ENCODE measurements at places on chromosomes 16 and 17.

DNA sequence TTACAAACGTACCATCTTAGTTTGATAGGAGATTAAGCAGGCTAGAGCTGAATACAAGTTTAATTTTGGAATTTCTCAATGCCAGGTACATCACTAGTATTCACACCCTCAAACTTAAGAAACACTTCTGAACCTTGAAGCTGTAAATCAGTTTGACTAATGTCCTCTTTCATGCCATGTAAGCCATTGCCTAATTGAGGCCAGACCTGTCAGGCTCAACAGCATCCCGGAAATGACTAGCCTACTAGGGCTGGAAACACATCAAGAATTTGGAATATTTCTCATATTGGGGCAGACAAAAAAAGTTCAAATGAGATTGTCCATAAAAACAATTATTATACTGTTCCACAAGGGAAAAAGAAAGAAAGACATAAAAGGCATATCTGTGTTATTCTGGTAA lies 1.7 kb downstream of the USP32 start:
- DNase-seq: no peak

DNA sequence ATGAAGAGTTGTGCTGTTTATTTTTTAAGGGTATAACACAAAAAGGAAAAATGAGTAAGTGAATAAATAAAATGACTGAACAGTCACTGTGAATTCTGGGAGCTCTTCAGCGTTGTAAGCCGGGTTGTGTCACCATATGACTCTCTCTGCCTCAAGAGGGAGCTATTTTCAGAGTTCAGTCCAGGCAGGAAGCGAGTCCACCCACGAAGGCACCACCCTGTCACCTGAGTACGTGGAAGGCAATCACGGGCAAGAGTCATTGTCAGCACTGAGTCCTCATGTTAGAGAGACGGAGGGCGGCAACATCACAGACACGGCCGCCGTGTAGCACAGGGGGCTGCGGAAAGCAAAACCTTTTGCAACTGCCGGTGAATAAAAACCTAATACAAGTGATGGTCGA lies 227.6 kb downstream of the UTP18 start:
- no peak for DNase-seq

- no peak for DNase-seq
Observed at GRCh38 chr16:87684106-87684677, 81.6 kb downstream of the KLHDC4 start.

DNA sequence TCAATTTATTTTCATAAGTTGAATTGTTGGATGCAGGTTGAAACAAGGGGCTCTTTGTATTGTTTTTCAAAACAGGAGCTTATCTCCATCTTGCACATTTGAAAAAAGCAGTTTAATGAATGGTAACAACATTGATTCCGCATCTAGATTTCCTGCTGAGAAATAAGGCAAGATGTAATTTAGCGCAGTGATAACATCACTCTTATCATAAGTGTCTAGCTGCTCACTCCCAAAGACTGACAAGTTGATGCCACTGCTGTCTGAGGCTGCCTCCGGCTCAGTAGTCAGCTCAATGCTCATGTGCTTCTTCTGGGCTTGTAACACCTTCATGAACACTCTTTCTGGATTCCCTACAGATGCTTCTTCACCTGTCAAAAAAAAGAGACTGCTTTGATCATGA lies 92.4 kb downstream of the KPNA2 start:
- DNase-seq: no peak

- DNase-seq: peak; percentile 70
Observed at GRCh38 chr17:49997773-49998703, 3.0 kb upstream of the DLX3 start.

DNA sequence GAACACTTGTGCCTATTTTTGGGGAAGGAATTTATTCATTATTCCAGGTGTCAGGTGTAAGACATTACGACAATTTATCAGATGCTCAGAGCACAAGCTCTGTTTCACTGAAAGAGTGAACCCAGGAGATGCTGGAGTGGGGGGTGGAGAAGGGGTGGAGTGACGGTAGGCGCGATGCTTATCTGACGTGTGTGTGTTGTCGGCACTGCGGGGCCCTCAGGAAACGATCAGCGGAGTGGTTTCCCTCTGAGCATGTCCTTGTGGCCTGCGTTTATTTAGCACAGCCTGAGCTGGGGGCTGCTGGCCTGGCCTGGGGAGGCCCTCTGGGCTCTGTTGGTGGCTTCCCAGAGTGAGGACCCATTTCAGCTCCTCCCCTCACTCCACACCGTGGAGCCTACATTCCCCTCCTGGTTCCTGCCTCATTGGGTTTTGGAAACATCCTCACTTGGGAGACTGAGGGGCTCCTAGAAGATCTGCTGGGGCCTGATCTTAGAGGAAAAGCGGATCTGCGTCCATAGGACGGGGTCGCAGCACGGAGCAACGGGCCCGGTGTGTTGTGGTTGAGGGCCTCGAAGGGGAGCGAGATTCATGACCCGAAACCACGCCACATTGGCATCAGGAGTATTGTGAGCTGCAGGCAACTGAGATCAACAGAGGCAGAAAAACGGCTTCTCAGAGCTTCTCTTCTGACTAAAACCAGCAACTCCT lies 19.0 kb upstream of the GNG13 start:
- DNase-seq: no peak

DNA sequence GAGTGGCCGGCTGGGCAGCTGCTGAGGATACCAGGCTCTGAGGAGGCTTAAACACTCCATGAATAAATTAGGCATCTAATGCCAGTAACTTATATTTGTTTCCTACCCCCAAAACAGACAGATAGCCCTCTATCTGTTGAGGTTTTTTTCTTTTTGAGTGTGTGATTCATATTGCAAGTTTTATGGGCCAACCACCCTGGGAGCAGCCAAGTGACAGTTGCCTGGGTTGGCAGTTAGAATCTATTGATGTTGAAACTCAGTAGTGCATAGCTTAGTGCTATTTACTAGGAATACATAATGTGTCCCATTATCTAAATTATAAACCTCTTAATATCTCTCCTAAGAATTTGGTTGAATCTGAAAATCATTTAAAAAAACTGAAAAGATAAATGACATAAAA lies 397.4 kb downstream of the CA10 start:
- DNase-seq: no peak

GRCh38 chr17:56108811-56109284 lies 44.4 kb upstream of the ANKFN1 start:
- no peak for DNase-seq

- DNase-seq: no peak
Observed at GRCh38 chr16:87199379-87199778, 117.8 kb downstream of the C16orf95 start.

GRCh38 chr17:48102798-48103715 lies 1.8 kb upstream of the CBX1 start:
- DNase-seq: no peak

DNA sequence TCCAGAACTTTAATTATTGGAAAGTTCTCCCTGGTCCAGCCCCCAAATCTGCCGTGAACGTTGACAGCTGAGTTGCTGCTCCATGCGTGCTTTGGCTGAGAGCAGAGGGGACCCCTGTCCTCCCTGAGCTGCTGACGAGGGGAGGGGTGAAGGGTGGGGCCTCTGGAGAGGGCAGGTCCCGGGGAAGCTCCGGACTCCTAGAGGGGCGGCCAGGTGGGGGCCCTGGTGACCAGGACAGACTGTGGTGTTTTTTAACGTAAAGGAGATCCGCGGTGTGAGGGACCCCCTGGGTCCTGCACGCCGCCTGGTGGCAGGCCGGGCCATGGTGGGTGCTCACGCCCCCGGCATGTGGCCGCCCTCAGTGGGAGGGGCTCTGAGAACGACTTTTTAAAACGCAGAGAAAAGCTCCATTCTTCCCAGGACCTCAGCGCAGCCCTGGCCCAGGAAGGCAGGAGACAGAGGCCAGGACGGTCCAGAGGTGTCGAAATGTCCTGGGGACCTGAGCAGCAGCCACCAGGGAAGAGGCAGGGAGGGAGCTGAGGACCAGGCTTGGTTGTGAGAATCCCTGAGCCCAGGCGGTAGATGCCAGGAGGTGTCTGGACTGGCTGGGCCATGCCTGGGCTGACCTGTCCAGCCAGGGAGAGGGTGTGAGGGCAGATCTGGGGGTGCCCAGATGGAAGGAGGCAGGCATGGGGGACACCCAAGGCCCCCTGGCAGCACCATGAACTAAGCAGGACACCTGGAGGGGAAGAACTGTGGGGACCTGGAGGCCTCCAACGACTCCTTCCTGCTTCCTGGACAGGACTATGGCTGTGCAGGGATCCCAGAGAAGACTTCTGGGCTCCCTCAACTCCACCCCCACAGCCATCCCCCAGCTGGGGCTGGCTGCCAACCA lies at the start of gene MC1R:
Gene MC1R, plus strand, starts transcription at position 410 of the 895 bp plus-strand sequence. Its CDS starts 397 bp downstream, at position 807.
- DNase-seq: no peak

GRCh38 chr17:68452724-68453290 lies 4.5 kb downstream of the WIPI1 start:
- DNase-seq: no peak

DNA sequence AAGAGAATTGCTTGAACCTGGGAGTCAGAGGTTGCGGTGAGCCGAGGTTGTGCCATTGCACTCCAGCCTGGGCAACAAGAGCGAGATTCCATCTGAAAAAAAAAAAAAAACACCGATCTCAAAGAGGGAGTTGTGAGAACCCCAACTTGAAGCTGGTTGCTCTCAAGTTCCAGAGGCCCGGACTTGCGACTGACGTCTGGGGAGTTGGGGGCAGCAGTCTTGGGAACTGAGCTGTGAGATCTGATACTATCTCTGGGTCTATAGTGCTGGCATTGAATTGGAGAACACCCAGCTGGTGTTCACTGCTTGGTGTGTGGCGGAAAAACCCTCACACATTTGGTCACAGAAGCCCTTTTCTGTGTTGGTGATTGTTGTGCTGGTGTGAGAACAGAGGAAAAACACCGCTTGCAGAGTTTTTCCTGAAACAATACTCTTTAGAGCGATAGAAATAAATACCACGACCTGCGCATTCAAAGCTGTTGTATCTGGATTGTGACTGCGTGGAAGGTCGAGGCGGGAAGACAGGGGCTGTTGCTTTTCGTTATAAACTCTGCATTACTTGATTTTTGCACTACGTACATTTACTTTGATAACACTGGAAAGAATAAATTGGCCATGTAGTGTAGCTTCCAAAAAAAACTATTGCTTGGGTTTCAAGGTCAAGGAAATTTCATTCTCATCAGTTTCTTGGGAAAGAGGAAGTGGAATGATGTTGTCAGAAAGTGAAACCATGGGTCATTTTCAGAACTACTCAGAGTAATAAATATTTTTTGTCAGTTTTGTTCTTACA lies 8.8 kb downstream of the SCIMP start:
- no peak for DNase-seq

- peak; percentile 25 for DNase-seq
Observed at GRCh38 chr16:29745121-29745852, 503 bp downstream of the C16orf54 start.

DNA sequence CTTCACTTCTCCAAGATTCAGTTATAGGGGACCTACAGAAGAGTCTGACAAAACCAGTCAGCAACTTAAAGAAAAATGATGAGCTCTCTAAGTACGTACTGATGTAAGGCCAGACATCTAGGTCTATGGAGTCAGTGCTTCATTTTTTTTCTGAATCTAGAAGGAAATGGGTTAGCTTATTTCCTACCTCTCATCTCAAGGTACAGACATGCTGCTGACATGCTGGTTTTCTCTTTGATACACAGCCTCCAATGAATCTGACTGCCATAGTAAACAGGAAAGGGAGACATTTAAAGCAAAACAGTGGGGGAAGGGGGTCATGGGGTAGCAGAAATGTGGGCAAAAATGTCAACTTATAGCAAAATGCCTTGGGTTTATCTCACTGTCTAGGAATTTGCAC lies 16.4 kb downstream of the CDR2 start:
- no peak for DNase-seq

GRCh38 chr16:6231398-6231797 lies 1101.2 kb upstream of the RBFOX1 start:
- no peak for DNase-seq

DNA sequence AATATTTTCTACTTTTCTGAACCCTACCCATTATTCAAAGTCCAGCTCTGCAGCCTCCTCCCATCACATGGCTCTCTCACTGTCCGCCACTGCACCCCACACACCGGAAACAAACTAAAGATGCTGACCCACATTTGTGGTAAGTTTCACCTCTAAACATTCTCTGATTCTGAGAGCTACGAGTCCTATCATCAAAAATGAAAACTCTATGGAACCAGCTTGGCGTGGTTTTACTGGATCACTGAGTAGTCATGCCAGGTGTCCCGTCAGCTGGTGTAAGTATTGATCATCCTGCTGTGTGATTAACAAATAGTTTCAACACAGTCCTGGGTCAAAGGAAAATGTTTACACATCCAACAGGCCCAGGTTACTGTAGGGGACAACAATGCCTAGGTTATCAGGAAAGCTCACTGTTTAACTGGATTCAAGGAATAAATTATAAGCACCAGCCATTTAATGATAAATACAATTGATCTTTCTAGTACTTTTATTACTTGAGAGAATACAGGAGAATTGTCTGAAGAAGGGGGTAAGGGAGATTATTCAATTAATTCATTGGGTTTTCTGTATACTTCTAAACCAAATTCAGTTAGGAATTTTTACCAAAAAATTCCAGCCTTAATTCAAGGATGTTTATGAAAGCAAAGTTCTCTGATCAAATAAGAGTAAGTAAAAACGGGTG lies 33.9 kb downstream of the CYTH1 start:
- no peak for DNase-seq

DNA sequence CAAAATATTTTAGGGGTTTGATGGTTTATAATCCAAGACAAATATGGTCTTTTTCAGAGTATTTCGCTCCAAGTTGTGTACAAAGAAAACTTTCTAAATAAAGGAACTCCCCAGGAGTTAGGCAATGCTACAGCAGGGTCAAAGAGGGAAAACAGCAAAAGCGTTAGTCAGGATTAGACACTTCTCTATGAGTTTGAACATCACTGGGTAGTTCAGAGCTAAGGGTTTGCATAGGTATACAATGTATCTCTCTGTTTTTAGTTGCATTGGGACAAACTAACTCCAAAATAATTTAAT lies 34.8 kb downstream of the FAM20A start:
- DNase-seq: no peak

- no peak for DNase-seq
Observed at GRCh38 chr16:26475596-26475995, 591.1 kb upstream of the C16orf82 start.

Data from activated CD8-positive, alpha-beta memory T cell treated with anti-CD3 and anti-CD28 coated beads for 1 hour (primary cell).